Stimulated activated CD4-positive, alpha-beta T cell treated with anti-CD3 and anti-CD28 coated beads, Interleukin-2, amount 100 ng/mL, for 4 hours (primary cell): ENCODE measurements at places on chromosomes 6 and 20.

DNA sequence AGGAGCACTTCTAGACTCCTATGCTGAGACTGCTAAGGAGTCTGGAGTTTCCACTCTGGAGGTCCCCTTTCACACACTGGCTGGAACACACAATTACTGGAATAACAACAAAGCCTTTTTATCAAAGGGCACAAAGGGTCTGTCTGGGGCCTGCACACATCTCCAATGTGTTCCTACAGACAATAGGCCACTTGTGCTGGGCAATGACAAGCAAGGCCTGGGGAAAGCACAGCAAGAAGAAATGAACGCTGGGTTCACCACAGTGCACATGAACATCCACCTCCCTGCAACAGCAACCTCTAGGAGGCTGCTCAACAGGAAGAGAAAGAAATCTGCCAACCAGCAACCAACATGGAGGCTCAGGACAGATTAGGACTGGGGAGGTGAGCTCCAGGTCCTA, 43.9 kb downstream of the TRPC4AP start:
- no peak for DNase-seq

- DNase-seq = no peak
Measured at GRCh38 chr6:20365456-20365855, 36.2 kb upstream of the E2F3 start.

DNA sequence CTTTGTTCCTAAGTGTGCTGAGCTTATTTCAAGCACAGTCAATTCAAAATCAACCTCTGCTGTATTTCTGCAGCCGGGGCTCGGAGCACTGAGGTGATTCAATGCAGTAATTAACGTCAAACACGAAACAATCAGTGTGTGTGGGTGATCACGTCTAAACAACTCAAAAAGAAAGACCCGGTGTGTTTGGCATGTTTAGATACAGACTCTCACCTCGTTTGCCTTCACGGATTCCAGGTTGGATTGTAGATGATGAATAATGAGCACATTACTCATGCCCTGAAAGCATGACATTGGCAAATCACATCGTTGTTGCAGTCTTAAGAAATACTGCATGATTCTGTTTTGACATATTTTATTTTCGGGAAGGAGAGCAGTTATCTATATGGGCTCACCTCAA, 231.0 kb downstream of the QKI start:
- DNase-seq = no peak

GRCh38 chr6:127343809-127344659, 625 bp upstream of the ECHDC1 start:
- DNase-seq = no peak

DNA sequence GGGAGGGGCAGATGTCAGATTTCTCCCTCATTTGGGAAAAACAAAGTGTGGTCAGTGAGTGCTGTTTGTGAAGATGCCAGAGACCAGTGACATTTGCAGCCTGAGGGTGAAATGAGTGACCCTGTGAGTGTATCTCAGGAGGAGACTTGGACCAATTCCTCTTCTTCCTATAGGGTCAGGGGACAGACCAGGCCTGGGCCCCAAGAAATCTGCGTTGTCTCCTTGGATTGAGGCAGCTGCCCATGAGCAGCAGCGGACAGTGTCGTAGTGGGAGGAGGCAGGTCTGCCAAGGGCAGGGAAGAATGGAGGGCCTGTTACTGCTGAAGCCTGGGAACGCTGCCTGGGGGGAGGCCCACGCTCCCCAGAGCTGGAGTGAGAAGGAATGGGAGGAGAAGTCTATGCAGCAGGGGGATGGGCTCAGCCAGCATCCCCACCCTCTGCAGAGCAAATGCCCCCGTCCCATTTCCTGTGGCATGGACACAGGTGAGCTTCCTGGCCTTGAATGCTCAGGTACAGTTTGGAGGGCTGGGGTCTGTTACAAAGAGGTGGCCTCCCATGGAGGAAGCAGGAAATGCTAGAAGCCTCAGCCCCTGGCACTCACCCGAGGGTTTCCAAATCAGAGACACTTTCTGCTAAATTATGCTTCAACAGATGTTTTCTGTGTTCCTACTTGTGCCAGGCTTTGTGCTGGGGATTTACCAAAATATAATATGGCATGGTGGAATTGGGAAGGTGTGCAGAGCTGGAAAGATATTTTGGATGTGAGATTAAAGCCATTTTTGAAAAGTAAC, 29.8 kb downstream of the DAAM2 start:
- no peak for DNase-seq

DNA sequence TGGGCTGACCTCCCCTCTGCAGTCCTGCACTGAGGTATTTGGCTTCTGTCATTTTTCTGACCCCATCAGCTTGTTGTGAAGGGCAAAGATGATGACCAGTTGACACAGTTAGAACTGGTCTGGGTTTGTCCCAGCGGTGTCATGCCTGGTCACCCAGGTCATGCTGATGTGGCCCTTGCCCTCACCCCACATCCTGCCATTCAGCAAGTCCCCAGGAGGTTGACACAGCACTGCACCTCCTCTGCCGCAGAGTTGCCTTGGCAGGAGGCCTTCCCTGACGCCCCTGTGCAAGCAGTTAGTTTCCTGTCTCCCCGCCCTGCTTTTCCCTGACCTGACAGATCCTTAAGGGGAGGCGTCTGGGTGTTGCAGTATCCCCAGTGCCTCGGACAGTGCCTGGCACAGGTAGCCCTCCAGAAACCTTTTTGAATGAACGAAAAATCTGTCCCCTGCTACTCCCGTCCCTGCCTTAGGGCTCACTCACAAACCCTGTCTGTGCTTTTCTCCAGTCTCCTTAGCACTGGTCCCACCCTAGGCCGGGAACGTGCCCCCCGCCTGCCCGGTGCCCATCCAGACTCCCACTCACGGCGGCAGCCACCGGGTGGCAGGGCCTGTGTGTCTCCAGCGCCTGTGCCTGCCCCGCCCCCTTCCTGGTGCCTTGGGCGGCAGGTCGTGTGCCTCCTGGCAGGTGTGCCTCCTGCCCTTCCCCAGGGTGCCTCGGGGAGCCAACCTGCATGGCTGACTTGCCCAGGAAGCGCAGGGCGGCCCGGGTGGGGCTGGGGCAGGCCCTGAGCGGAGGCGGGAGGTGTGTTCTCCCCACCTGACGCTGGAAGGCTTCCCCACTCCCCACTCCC, 146.3 kb upstream of the RNF24 start:
- DNase-seq = no peak
